ENCODE measurements at places on chromosomes 3 and 15.

- DNase-seq = peak; percentile 61
Observed at GRCh38 chr3:141050576-141051442, at the start of gene SPSB4. Gene SPSB4 (plus strand): TSS chr3:141051347. CDS start chr3:141066105, 14,758 bp downstream.

DNA sequence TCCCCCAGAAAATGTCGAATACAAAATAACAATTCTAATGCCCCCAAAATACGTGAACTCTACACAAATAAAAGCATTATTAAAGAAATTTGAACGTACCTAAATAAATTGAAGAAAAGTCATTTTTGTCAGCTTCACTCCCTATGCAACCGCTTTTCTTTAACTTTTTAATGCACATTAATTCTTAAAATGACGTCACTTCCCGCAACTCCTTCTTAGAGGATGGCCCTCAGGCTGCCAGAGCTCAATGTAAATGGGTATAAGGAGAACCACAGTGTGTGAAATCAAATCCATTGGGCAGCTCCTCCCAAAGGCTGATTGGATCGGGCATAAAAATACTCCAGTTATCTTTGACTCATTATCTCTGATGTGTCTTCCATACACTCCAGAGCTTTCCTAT lies 736.9 kb downstream of the GBE1 start:
- no peak for DNase-seq

- DNase-seq = no peak
Observed at GRCh38 chr3:160685144-160685766, 8.3 kb downstream of the ARL14 start.

GRCh38 chr3:172280406-172281051 lies 167.7 kb downstream of the GHSR start:
- DNase-seq = no peak

DNA sequence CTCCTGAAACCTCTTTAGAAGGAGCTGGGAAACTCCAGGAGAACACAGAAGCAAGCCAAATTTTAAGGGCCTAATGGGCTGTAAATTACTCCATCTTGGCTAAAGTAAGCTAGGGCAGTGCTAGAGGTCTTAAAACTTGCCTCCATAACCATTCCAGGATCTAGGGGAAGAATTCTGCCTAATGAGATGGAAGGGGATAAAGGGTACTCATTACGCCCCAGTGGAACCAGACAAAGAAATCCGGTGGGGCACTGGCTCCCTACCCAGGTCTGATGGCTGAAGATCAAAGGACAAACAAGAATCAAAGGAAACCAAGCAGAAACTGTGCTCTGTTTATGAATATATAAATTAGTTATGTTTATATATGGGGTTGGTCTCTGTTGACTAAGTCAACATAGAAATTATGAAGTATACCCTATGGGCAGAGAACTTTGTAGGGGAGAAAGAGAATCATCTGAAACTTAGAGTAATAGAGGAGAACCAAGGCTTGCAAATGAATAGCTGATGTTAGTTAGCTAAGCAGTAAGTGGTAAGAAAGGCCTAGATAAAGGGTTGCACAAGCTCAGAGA lies 57.8 kb downstream of the NCEH1 start:
- DNase-seq = no peak

DNA sequence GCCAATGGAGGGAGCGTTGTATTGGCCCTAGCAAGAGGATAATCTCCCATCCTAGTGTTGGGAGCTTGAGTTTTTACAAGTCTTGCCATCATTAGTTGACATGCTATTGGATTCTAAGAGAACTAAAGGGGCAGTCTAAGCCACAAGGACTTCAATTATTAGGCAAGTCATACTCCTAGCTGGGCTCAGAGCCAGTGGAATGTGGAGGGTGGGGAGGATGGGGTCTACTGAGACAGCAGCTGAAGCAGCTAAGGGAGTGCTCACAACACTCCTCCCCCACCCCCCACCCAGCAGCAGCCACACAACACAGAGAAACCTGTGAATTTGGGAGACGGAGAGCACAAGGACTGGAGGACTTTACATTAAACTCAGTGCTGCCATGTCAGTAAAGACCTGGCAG lies 27.9 kb downstream of the FRG2C start:
- DNase-seq = no peak

- no peak for DNase-seq
Observed at GRCh38 chr3:122635789-122636188, 44.9 kb upstream of the PARP14 start.

- no peak for DNase-seq
Observed at GRCh38 chr15:100353449-100353848, 11.7 kb upstream of the ADAMTS17 start.

GRCh38 chr15:69298697-69299441 lies at the start of gene PAQR5:
Gene PAQR5 (plus strand): TSS chr15:69298912. CDS start chr15:69360081, 61,169 bp downstream.
- peak; percentile 65 for DNase-seq

DNA sequence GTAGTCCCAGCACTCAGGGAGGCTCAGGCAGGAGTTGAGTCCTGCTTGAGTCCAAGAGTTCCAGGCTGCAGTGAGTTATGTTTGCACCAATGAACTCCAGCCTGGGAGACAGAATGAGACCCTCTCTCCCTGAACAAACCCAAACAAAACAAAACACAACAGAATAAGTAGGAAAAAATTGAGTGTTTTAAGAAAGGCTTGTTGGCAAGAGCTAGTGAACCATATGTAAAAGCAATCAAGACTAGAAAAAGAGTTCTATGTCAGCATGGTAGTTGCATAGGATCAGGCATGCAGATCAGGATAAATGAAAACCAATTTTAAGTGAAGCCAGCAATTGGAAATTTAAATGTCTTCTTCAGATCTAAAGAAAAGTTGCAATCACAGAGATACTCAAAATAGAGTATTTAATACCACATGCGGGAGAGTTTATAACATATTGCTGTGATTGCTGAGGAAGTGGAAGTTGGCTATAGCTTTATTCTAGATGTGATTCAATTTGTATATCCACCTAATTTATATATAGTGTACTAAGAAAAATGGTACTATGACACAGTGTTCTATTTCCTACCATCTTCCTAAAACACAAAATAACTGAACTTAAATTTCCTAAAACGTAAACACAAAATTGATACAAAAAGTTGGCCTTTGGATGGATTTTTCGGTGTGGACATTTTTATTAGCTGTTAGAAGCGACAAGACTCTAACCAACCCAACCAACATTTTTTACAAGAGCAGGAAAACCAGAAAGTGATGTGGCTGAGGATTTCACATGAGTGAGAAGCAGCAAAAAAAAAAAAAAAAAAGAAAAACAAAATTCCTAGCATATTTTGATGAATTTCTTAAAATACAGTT lies 101.9 kb upstream of the ROBO1 start:
- DNase-seq = no peak

DNA sequence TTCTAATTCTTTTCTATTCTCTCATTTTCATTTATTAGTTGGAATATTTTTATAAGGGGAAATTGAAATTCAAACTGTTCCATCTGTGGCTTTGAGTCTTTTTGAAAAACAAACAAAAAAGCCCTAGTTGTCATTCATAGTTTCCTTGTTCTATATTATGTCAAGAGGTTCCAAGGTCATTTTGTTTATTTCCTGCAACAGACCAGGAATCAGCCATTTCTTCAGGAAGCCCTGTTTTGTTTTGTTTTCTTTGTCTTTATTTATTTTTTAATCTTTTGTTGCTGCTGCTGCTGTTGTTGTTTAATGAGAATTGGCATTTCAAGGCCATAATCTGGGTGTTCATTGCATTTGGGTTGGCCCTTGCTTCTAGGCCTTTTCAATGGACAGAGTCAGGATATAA lies 14.8 kb downstream of the LNP1 start:
- no peak for DNase-seq
